ENCODE measurements at places on chromosomes 2 and 18.

DNA sequence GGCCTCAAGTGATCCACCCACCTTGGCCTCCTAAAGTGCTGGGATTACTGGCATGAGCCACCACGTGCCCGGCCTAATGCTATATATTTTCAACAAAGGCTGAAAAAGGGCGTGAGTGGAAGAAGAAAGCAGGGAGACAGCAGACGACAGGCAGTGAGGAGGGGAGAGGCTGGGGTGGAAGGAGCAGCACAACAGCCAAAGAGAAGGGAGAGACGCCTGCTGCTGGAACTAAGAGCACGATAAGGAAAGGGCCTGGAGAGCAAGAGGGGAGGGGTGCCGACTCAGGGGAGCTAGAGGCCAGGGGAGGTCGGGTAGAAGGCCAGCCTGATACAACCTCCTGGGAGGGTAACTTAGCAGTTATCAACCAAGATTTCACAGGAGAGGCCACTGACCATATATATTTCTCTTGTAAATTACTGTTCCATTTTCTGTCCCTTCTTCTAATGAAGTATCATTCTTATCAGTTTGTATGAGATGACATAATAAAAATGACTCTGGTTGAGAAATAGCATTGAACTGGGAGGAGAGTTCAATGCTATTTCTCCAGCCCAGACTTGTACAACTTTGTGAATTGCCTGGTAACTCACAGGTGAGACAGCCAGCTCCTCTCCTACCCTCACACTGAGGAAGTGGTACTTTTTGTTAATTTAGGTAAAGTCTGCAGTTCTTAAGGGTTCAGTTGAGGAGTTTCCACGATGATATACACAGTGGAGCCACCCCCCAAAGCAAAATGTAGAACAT lies 5.8 kb upstream of the RNU4ATAC start:
- no peak for DNase-seq

DNA sequence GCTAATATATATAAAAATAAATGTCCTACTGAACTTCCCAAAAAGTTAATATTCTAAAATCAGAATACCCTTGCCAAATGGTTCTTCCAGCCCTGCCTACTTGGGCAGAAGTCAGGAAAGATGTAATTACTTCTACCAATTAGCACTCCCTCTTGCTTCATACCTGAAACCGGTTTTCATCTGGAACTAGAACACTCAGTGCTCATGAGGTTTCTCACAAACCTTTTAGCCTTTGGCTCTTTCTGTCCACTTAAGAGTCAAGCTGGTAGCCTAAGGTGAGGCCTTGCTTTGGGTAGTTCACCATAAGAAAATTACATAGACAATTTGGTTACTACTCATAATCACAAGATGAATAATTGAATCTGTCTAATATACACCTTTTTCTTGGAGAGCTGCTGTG lies 4.1 kb downstream of the DSG3 start:
- no peak for DNase-seq

GRCh38 chr2:36819095-36819711 lies 122.7 kb downstream of the VIT start:
- no peak for DNase-seq

GRCh38 chr2:203280428-203281064 lies 41.7 kb downstream of the CYP20A1 start:
- DNase-seq = no peak

DNA sequence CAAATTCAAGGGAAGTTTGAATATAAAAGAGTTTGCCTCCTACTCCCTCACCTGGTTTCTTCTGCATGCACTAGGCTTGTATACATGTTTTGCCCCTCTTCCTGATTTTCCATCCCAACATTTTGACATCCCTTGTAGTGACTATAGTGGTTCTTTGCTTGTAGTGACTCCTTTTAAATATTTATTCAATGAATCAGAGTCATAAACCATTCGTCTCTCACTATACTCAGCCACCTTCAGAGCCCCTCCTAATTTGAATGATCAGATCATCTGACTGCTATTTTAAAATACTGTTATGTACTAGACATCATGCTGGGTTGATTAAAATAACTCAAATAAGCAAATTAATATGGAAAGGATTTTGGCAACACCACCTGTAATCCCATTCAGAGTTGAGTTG lies 492.1 kb upstream of the PIK3C3 start:
- DNase-seq = no peak

- no peak for DNase-seq
Observed at GRCh38 chr2:241274127-241274526, 41.3 kb downstream of the HDLBP start.

GRCh38 chr18:63882333-63883141 lies 5.0 kb upstream of the SERPINB2 start:
- DNase-seq = no peak

- no peak for DNase-seq
Observed at GRCh38 chr2:161423421-161424393, 7.6 kb downstream of the TBR1 start.

GRCh38 chr18:56379256-56379655 lies 259.1 kb downstream of the TXNL1 start:
- DNase-seq = no peak

All from KG1 (cell line).